ENCODE measurements at places on chromosomes 1 and 21.

GRCh38 chr1:29201595-29202051 lies 19.9 kb upstream of the SRSF4 start:
- no peak for DNase-seq

DNA sequence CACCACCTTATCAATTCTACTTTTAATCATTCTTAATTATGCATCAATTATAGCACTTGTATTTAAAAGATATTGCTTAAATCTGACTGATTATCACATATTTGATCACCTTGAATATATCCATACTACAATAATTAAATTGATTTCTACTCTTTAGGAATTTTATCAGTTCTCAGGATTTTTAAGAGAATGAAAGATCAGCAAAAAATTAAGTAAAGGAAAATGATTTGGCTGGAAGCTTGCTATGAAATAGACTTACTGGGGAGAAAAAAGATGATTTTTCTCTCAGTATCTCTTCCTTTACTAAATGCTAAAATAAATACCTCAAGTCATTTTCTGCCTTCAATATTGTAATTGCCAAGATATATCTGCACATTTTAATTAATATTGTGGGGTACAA lies 848.6 kb downstream of the LTN1 start:
- DNase-seq, result no peak

DNA sequence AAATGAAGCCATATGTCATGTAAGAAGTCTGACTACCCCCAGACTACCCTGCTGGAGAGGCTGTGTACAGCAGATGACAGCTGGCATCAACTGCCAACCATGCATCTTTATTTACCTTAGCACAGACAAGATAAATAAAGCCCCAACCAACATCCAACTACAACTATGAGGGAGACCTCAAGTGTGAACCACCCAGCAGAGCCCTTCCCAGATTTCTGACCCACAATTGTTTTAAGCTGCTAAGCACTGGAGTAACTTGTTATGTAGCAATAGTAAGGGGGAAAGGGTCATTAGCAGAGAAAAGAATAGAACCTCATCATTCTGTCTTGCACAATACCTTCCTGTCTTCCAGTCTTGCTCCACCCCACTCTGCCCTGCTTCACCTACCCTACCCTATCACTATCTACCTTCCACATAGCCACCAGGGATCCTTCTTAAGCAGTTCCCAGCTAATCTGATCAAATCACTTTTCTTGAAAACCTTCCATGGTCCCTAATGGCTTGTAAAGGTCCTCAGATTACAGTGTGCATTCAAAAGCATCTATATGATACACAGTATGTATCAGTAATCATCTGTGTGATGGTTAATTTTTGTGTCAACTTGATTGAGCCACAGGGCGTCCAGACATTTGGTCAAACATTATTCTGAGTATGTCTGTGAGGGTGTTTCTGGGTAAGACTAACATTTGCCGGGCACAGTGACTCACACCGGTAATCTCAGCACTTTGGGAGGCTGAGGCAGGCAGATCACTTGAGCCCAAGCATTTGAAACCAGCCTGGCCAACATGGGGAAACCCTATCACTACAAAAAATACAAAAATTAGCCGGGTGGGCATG lies 19.6 kb upstream of the RBM15 start:
- no peak for DNase-seq

- no peak for DNase-seq
These were observed 52.6 kb downstream of the CD34 start for GRCh38 chr1:207858281-207858680.

DNA sequence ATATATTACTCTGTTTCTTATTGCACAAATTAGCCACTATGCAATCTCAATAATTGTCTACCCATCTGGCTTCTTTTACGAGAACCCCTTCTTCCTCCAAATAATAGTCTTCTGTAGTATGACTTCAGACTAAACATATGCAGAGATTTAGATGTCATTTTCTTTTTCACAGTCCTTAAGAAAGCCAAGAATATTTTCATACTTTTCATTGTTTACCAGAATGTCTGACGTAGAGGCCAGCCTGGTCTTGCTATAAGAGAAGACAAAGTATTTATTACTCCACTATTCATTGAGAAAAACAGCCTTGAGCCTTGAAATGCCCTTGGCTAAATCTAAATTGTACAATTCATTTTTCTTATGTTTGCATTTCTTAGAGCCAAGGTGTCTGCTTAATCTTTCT lies 714.9 kb upstream of the CXADR start:
- DNase-seq, result no peak

Measured in epithelial cell of proximal tubule (primary cell).